ENCODE measurements at places on chromosomes 16 and 17.

- no peak for DNase-seq
These were observed 171.2 kb downstream of the WSCD1 start for GRCh38 chr17:6241381-6241780.

- peak; percentile 9 for DNase-seq
These were observed 70.7 kb downstream of the C17orf67 start for GRCh38 chr17:56762988-56763387.

GRCh38 chr17:39776252-39776651 is 38.5 kb downstream of the GRB7 start:
- DNase-seq = peak; percentile 53

GRCh38 chr16:3907586-3907985 is 27.1 kb upstream of the CREBBP start:
- no peak for DNase-seq

- DNase-seq = no peak
These were observed 272.2 kb upstream of the CCL2 start for GRCh38 chr17:33982909-33983308.

GRCh38 chr16:17331071-17331607 is 139.6 kb downstream of the XYLT1 start:
- DNase-seq = no peak

- DNase-seq = no peak
These were observed 45.1 kb upstream of the ABCC11 start for GRCh38 chr16:48292452-48292851.

DNA sequence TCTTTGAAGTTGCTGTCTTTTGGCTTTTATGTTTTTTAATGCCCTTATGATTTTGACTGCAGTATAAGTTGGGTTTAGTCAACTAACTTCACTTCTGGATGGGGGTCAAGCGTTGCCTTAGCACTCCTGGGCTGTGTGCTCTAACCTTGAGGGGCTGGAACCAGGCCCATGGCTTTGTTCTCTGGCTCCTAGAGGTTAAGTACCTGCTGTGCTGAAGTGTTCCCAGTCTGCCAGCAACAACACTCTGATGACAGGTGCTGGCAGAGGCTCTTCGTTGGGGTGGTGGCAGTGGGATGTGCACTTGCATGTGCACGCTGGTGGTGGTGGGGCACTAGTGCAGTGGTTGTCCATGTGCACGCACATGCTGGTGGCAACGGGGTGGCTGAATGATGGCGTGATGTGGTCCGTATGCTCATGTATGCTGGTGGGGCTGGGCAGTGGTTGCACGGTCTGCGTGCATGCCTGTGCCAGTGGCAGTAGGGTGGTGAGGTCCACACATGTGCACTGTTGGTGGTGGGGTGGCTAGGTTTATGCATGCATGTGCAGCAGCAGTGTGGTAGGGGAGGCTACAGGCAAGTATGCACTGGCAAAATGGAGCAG is 447.8 kb upstream of the GOT2 start:
- no peak for DNase-seq

- DNase-seq = no peak
These were observed 5.9 kb downstream of the CHMP6 start for GRCh38 chr17:80997424-80998117.

DNA sequence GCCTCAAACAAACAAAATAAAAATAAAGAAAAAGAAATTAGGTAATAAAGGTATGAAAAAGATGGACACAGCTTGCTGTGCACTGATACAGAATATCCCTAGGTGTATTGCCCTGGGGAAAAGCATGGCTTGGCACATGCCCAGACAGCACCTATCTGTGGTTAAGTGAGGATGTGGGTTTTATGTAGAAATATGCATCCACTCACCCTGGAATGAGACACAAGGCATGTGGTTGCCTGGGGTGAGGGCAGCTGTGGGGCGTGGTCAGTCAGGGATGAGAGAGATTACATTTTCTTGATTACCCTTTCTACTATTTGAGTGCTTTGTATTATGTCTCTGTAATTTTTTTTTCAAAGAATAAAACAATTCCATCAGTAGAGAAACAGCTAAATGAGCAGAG is 6.9 kb downstream of the PLLP start:
- DNase-seq = peak; percentile 60

DNA sequence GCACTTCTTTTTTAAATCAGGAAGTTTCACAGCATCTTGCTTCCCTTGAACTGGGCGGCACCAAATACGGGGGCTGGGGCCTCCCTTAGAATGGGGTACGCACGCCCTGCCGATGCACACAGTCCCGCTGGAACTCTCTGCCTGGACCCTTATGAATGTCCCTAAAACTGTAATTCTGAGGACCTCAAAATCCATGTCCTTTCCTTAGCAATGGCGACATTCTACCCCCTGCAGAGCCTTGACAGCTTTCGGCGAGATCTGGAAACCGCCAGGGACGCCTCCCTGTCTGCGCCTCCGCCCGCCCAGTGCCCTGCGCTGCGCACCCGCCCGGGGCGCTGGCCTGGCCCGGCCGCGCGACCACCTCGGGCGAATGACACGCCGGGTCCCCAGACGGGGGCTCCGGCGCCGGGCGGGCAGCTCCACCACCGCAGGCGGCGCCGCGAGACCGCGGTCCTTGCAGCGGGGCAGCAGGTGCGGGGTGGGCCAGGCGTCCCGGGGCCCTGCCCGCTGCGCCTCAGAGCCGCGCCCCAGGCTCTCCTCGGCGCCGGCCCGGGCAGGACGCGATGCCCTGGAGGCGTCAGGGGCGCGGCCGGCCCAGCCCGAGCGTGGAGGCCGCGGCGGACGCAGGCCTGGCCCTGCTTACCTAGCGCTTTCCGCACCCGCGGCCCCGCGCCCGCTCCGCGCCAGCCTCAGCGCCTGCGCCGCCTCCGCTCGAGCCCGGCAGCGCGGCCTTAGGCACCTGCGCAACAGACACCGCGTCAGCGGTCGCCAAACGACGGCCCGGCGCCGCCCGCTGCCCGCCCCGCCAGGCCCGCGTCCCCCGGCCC is 548 bp downstream of the HAGH start:
- DNase-seq = peak; percentile 68

DNA sequence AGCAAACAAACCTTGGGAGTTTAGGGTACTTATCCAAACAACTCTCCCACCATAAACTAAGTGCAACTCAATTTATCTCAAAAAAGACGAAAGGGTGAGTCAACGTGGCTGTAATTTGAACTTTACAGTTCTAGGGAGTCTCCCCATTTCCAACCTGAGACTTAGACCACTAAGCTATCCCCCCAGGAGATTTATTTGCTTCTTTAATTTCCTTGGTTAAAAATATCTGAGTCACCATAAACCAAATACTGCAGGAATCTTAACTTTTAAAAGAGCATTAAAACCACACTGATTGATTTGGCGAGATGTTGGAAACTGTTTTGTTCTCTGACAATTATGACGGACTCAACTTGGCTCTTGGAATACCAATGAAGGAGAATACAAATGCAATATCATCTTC is 299.3 kb upstream of the SOX9 start:
- no peak for DNase-seq

GRCh38 chr17:15278380-15278779 is 13.3 kb upstream of the PMP22 start:
- DNase-seq = no peak

DNA sequence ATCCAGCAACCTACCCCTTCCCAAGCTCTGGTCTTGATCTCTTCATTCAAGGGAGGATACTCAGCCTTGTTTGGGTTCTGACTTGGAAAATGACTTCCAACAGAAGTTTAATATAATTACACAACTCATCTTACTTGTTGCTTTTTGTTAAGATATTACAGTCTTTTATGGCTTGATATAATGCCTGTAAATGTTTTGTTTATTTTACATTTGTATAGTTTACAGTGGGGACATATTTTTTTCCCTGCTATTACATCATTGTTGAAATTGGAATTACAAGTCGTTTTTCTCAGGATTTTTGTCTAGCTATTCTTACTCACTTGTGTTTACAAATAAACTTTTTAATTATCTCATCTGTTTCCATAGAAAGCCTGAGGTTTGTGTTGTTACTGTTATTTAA is 436.0 kb downstream of the CNTNAP4 start:
- no peak for DNase-seq

DNA sequence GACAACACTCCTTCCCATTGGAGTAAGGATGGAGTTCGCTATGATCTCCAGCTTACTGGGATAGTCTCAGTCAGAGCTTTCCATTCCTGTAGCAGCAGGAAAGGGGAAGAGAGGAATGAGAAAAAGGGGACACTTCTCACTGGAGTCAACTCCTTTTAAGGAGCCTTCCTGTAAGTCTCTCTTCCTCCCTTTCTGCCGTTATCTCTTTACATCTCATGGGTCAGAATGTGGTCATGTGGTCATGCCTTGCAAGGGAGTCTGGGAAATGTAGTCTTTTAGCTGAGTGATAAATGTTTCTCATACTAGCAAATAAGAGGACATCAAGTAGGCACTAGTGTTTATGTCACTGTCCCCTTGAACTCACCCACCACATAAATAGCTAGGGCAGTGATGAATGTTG is 227.3 kb downstream of the HAPSTR1 start:
- no peak for DNase-seq

DNA sequence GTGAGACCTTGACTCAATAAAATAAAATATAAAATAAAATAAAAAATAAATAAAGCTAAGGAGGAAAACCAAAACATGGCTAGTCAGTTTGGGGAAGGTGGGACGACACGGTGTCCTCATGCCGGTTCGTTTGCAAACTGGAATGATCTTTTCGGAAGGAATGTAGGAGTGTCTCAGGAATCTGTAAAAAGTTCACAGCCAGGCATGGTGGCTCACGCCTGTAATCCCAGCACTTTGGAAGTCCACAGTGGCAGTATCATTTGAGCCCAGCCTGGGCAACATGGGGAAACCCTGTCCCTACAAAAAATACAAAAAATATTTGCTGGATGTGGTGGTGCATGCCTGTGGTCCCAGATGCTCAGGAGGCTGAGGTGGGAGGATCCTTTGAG is 14.7 kb upstream of the RPTOR start:
- no peak for DNase-seq

- DNase-seq = no peak
These were observed 25.4 kb downstream of the TENT4B start for GRCh38 chr16:50178491-50178941.

- DNase-seq = no peak
These were observed 97.7 kb downstream of the ZNF18 start for GRCh38 chr17:11899537-11899942.

DNA sequence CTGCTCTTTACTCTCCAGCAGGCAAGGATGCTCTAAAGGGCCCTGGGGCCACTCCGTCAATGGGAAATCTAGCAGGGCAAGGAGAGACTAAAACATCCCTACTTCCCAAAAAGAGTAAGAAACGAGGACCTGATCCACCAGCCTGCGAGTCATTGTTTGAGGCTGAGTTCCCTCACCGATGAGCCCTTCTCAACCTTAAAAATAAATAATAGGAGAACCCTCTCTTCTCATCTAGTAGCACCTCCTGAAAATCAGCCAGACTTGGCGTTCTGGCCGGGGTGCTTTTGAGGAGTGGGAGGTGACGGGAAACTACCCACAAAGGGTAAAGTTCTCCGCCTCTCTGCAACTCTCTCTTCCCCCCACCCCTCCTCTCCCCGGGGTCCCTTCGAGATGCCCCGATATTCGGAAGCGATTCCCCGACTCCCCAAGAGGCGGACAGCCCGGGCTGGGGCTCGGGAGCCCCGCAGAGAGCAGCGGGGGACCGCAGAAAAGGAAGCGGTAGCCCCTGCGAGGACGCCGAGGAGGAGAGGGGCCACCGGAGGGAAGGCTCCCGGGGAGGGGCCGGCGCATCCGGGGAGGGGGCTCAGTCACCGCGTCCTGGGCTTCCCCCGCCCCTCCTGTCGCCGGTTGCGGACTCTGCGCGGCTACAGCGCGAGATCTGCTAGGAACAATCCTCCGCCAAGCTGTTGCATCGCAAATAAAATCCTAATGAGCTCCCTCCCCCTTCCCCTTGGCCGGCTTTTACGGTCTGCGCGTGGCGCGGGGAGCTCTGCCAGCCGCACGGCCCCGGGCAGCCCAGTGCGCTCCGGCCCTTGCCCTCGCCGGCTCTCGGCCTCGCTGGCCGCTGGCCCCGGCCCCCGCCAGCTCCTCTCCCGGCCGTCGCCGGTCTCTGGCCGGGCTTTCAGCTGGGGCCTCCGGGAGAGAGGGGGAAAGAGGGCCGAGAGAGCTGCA is 1.3 kb downstream of the HOXB9 start:
- no peak for DNase-seq

GRCh38 chr17:1673041-1673785 is 11.5 kb downstream of the PRPF8 start:
- peak; percentile 41 for DNase-seq

- DNase-seq = peak; percentile 73
These were observed 858 bp downstream of the SKAP1 start for GRCh38 chr17:48429156-48429555.

DNA sequence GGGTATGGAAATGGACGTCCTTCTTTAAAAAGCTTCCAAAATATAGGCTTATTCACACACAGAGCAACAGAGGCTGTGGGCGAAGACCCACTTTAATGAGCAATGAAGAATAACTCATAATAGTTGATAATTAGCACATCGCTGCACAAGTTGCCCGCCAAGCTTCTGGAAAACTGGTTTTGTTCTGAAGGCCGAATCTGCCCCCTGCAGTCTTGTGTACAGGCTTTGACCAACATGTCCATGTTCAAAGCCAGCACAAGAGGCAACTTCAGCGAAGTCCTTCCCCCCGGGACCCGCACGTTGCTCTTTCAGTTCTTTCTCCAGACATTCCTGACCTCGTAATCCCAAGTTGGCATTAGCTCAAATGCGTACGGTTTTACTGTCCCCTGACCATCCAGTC is 73.3 kb downstream of the IRX5 start:
- DNase-seq = no peak

DNA sequence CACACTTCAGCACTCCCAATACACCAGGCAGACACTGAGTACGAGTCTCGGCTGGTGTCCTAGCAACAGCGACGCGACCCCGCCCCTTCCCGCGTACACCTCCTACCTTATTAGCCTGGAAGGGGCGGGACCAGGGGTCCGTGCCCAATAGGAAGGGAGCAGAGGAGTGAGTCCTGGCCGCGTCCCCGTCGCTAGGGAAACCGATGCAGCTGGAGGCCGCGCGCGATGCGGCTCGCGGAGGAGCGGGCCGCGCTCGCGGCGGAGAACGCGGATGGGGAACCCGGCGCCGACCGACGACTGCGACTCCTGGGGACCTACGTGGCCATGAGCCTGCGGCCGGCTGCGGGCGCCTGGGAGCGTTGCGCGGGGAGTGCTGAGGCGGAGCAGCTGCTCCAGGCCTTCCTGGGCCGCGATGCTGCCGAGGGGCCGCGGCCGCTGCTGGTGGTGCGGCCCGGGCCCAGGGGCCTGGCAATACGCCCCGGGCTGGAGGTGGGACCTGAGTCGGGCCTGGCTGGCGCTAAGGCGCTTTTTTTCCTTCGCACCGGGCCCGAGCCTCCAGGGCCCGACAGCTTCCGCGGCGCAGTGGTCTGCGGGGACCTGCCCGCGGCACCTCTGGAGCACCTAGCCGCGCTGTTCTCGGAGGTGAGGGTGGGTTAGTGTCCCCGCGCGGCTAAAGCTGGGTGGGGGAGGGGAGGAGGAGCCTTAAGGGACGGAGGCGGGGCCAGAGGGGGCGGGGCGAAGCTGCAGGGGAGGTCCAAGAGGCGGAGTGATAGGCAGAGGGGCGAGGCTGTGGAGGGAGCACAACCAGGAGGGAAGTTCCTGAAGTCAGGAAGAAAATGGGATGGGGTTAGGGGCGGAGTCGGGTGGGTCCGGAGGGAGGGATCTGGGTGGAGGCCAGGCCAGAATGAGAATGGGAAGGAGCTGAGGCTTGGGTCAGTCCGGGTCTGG is at the start of gene DNAH9:
DNAH9 (plus strand) TSS at position 197 of the 948 bp plus-strand sequence; CDS start at position 226, 29 bp downstream.
- peak; percentile 45 for DNase-seq

- no peak for DNase-seq
These were observed 126.0 kb upstream of the SDK2 start for GRCh38 chr17:73770115-73770848.
